ENCODE measurements at places on chromosomes 2 and 18. TPM values are rescaled to one million over a fixed set of nuclear protein-coding genes. Genes with fewer than 3 reads are reported as not detected.

Gene MFSD2B
- 0.42 TPM for total RNA-seq

Gene KCNK3
- 0.57 TPM for total RNA-seq

Gene VWC2L
- not detected for total RNA-seq

Gene C2orf80
- total RNA-seq, result not detected

Gene THSD7B
- not detected for total RNA-seq

Gene DGKD
- 76.3 TPM for total RNA-seq

Gene LYG1
- total RNA-seq, result 1.7 TPM

Gene SERPINB13
- total RNA-seq, result not detected

Gene SEC11C
- 56.4 TPM for total RNA-seq

Gene PLA2R1
- total RNA-seq, result 2.1 TPM

Gene UPP2
- total RNA-seq, result not detected

Gene OSR1
- total RNA-seq, result 9.7 TPM

Gene ALK
- total RNA-seq, result not detected

Gene AQP4
- 0.05 TPM for total RNA-seq

Gene EFHD1
- total RNA-seq, result 4.7 TPM

Gene TBR1
- total RNA-seq, result 0.05 TPM

Gene DSG4
- not detected for total RNA-seq

Gene NEU2
- total RNA-seq, result not detected

Gene PARD6G
- 3.4 TPM for total RNA-seq

Gene FOXD4L1
- total RNA-seq, result 0.35 TPM

Gene PMAIP1
- total RNA-seq, result 14.5 TPM

Gene EFEMP1
- 39.6 TPM for total RNA-seq

Gene SAG
- not detected for total RNA-seq

Gene GPAT2
- 0.02 TPM for total RNA-seq

Gene VAMP5
- total RNA-seq, result 0.16 TPM

Gene PUM2
- total RNA-seq, result 41.4 TPM

Gene TMEM178A
- 0.10 TPM for total RNA-seq

Gene GREB1L
- 5.4 TPM for total RNA-seq

Gene SPEG
- total RNA-seq, result 10.8 TPM

Gene DSG2
- 59.6 TPM for total RNA-seq

Gene LCT
- total RNA-seq, result 0.03 TPM

Gene LAMA3
- total RNA-seq, result 64.3 TPM

Gene PASK
- total RNA-seq, result 7.4 TPM

Gene UGT1A5
- total RNA-seq, result 0.09 TPM

Gene IWS1
- total RNA-seq, result 37.4 TPM

Gene LYPD1
- 17.1 TPM for total RNA-seq
